ENCODE measurements at places on chromosomes 3 and 15.
A peak's percentile ranks its signal among the peaks of the same experiment; 100 is the strongest.

- no peak for DNase-seq
These were observed 1.9 kb upstream of the DISP2 start for GRCh38 chr15:40355976-40356585.

GRCh38 chr3:46867550-46867898, 4.3 kb upstream of the MYL3 start:
- no peak for DNase-seq

DNA sequence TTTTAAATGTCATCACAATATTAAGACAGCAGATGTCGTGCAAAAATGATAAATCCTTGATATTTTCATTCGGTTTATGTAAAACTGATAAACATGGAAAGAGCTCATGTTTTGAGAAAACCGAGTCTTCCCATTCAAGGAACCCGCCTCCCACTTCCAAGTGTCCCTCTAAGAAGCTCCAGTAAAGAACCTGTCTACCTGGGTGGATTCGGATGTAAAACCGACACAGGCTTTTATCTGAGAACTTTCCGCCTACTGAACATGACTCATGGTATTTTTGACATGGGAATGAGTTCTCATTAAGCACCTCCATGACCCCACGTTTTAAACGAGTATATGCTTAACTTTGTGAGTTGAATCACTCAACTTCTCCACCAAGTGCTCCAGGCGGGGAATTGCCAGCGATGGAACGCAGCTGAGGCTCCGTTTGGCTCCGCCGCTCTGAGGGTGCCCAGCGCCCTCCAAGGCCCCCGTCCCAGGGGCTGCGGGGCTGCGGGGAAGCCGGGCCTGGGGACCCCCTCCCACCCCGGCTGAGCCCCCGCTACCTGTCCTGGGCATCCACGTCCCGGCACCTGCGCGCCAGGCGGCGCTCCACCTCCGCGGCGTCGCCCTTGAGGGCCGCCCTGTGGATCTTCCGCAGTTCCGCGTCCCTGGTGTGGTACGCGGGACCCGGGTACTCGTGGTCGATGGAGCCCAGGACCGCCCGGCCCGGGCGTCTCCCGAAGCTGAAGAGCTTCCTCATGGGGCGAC, 119.9 kb downstream of the LMLN start:
- peak; percentile 8 for DNase-seq

GRCh38 chr15:75109736-75110130, 86.3 kb downstream of the PPCDC start:
- no peak for DNase-seq

DNA sequence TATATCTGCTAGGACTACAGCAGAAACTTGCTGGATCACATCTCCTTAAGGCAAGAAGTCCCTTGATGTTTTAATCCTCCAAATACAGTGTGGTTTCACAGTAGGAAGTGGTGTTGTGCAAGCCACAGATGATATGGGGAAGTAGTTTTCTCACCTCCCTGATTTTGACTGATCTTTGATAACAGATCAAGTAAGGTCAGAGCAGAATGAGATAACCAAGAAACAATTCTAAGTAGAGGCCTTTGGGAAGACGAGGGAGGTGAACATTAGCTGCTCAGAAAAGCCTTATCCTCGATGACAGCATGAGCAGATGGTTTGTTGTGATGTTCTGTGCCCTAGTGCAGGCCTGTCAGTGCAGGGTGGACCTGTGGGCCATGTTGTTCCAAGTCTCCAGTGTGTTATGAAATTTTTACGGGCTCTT, 61.3 kb downstream of the RIOX2 start:
- no peak for DNase-seq

DNA sequence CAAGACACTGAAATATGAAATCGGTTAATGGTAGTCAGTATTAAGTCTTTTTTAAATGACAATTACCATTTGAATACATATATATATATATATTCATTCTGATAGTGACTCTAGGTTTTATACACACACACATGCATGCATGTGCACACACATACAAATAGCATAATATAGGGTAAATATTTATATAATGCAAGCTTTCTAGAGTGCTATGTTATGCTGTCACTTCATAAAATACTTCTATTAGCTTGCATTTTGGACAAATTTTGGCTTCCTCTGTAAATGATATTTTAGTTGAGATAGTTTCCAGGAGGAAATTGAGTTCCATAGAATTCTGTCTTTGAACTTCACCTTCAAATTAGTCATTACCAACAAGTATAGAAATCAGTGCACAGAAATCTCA, 89.9 kb upstream of the EPHA3 start:
- DNase-seq = no peak

GRCh38 chr15:101038327-101039003, 119.3 kb downstream of the LRRK1 start:
- no peak for DNase-seq

DNA sequence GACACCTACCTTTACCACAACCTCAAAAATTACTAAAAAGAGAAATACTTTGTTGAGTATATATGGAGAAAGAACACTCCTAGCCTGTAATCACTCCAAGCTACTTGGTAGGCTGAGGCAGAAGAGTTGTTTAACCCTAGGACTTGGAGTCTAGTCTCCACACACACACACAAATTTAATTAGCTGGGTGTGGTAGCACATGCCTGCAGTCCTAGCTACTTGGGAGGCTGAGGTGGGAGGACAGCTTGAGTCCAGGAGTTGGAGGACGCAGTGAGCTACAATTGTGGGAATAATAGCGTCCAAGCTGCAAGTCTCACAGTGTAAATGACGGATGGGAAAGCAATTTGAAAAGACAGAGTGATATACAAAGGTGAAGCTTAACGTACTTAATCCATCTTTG, 50.5 kb downstream of the LDHAL6B start:
- DNase-seq = no peak

DNA sequence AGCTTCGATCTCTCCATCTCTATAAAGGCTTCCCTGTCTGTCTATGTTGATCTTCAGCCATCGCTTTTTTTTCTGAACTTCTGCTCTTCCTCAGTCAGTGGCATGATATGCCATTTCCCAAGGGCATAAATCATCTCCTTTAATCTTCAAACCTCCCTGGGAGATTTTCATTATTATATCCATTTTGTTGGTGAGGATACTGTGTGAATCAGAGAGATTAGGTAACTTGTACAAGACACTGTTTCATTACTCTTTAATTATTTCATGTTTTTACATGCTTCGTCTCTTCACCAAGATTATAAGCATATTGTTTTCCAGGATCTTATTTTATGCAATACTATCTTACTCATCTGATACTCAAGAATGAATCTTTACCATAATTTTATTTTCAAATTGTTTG, 124.8 kb upstream of the ATP11B start:
- no peak for DNase-seq

DNA sequence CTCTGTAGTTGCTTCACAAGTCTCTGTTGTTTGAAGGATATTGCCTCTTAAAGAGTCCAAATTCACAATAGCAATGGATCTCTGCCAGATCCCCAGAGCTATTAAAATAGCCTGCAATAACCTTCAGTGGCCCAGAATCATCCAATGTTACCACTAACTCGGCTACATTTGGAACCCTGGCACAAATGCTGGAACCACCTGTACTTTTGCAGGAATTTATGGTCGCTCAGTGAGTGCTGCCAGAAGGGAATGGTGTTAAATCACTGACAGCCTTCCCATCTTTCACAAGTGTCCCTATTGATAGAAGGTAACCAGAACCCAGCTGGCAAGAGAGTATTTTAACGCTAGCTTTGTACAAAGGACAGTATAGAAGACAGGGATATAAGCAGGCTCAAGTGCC, 298.8 kb upstream of the PLSCR5 start:
- no peak for DNase-seq

DNA sequence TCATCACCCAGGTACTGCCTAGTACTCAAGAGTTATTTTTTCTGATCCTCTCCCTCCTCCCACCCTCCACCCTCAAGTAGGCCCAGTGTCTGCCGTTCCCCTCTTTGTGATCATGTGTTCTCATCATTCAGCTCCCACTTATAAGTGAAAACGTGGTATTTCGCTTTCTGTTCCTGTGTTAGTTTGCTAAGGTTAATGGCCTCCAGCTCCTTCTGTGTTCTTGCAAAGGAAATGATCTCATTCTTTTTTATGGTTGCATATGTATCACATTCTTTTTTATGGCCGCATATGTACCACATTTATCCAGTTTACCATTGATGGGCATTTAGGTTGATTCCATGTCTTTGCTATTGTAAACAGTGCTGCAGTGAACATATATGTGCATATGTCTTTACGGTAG, 8.2 kb upstream of the GANC start:
- no peak for DNase-seq

DNA sequence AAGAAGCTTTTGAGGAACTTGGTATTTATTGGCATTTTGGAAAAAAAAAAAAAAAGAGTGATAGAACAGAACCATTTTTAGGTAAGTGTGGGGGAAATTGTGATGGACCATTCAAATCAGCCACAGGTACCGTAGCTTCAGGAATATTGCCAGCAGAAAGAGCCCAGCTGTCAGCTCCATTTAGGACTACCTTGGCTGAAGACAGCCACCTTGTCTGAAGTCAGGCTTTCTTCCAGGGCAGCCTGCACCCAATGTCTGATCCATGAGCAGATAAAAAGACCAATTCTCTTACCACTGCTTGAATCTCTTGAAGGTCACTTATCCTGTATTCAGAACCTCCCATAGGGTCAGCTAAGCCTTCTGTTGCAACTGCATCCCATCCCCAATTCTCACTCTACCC, 37.6 kb downstream of the SLCO3A1 start:
- DNase-seq = no peak

DNA sequence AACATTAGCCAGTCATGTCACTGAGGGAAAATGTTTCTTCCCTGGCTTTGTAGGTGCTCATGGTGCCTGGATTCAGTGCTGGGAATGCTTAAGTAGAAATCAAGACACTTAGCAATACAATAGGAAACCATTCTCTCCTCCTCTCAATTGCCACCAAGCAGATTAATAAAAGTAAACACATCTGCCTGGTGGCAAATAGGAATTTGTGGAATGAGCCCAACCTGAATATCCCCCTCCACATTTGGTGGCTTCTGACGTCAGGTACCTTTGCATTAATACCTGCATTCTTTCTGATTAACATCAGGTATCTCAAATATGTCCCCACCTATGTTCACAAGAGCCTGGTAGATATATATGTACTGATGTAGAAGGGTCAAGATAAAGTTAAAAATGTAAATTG, 42.7 kb downstream of the PPP2R3A start:
- DNase-seq = no peak

DNA sequence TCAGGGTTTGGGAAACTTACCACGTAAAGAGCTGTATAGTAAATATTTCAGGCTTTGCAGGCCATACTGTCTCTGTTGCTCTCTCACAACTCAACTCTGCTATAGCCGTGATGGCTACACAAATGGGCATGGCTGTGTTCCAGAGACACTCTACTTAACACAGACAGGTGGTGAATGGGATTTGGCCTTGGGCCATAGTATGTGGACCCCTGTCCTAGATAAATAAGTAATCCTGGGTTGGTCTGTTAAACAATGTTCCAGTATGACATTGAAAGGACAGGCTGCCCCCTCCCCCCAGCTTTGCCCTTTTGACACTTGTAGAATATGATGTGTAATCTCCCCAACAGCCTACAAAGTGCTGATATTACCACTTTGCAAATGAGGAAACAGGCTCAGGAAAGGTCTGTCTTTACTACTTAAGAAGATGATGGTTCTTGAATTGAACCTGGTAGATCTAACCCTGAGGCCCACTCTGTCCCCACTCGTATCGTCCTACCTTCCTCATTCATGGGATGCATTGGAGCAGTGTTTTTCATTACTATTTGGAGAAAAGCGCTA, 38.4 kb downstream of the SLCO3A1 start:
- no peak for DNase-seq

DNA sequence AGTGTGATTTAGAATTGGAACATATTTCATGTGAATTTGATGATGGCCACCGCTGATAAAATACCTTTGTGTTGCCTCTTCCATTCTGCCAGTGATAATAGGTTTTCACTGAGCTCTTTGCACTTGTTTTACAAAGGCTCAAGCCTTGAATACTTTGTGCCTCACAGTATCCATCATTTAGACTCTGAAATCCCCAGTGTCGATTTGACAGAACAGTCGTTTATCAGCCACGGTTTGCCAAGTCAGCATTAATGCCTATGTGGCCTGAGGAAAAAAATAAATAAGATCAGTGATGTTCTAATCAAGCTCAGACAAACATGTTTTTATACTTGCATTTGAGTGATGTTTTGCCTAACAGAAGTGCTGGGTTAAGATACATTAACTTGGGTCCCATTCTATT, 399.1 kb downstream of the RBMS3 start:
- no peak for DNase-seq

DNA sequence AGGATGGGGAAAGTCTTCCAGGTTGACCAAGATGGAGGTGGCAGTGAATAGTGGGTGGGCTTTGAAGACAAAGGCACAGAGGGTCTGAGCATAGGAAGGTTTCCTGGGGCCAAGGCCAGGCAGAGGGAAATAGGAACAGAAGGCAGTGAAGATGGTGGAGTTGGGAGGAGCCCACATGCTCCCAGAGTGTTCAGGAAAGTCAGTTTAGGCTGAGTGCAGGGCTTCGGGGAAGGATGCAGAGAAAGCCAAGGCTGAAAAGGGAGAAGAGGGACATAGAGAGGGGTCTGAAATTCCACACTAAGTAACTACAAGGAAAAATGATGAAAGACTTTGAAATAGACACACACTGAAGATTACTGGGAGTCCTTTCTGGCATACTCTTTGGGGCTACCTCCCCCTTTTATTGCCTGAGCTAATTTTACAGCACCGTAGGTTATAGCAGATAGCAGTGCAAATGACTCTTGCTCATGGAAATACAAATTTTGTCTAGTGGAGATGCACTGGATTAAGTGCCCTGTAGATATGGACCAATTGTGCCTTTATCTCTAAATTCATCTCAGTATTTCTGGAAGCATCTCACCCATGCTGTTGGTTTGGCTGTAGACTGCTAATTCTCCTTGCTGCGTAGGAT, 3.8 kb downstream of the CX3CR1 start:
- DNase-seq = no peak

GRCh38 chr3:185741586-185741985, 83.3 kb downstream of the IGF2BP2 start:
- DNase-seq = no peak

GRCh38 chr15:91271565-91272153, 171.6 kb downstream of the SV2B start:
- DNase-seq = peak; percentile 62

- DNase-seq = no peak
These were observed 35.2 kb upstream of the SIAH2 start for GRCh38 chr3:150798122-150798618.

DNA sequence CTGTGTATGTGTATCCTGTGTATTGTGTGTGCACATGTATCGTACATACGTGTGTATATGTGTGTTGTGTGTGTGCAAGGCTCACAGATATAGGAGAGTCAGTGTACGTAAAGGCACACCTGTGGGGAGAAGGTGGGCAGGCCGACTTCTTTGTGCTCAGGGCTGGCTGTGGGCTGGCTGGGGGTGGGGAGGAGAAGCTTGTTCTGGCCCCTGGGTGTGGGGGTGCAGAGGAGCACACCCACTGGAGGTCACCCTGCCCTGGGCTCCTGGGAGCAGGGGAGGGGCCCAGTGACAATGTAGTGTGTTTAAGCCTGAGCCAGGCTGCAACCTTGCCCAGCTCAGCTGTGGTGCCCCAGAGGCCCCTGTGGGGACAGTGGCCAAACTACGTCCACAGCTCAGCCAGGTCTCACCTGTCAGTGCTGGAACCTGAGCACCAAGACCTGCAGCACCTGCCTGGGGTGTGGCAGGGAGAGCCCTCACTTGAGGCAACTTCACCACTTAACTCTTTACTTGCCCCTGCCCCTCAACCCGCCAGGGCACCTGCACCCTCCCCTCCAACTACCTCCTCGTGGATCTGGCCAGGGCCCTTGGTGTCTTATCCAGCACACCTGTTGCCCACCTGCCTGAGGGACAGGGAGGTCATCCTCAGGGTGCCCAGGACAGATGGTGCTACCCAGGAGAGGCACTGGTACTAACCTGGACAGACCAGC, 2.6 kb upstream of the HHATL start:
- DNase-seq = no peak

Measured in T-helper 1 cell (primary cell).